Stimulated activated CD4-positive, alpha-beta T cell treated with anti-CD3 and anti-CD28 coated beads, Interleukin-2, amount 100 ng/mL, for 24 hours (primary cell): ENCODE measurements at places on chromosomes 12 and 14.

DNA sequence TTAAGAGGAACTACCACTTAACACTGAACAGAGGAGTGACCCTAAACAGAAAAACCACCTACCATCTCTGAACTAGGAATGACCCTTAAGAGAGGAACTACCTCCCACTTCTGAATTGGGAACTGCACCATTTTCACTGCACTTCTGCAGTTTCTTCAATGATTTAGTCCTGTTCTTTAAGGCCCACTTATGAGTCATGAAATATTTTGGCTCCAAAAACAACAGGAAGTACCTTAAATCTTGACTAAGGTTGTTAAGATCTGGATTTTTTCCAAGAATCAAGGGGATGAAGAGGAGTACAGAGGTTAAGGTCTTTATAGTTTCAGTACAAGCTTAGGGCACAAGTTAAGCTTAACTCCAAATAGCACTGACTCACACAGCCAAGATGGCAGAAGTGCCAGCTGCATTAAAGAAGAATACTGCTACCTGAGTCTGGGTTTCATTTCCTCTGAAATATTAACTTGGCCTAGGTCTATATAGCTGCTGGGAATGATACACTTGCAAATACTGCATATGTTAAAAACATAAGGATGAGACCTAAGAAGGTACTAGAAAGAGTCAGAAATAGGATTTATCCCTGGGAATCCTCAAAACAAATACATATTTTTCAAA lies 4.2 kb downstream of the NPC2 start:
- DNase-seq = no peak

- no peak for DNase-seq
Observed at GRCh38 chr12:111041091-111041490, 120.7 kb upstream of the MYL2 start.

DNA sequence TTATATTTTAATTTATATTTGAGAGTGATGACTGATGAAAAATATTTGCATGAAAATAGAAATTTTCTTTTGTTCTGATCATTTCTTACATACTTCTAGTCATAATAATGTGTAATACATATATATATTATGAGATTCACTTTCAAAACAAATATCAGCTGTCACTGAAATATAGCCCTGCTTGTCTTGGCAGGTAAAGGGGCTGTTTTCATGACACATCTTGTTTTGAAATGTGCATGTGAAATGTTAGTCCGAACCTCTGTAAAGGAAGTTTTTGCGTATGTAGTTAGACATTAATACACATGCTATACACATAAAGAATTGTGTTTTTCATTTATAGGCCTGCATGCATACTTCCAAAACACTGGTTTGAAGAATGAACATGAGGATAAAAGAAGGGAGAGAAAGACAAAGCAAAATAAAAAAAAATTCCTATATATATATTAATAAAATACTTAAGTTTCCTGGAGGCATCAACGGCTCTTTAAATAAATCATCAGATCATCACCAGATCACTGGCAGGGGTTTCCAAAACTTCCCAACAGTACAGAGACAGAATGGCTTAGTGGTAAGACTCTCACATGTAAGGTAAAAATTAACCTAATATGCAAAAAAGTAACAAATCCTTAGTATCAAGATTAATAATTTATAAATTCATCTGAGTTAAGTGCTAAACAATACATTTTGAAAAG lies 60.1 kb downstream of the SEL1L start:
- DNase-seq = no peak

GRCh38 chr14:100222224-100223093 lies 16.5 kb upstream of the YY1 start:
- DNase-seq = no peak
